ENCODE measurements at places on chromosomes 4 and X. TPM values are rescaled to one million over a fixed set of nuclear protein-coding genes. Genes with fewer than 3 reads are reported as not detected.

Gene REPS2
- 4.4 TPM for total RNA-seq

Gene PI4K2B
- total RNA-seq, result 45.1 TPM

Gene GPM6B
- 1.3 TPM for total RNA-seq

Gene TSPAN7
- 12.0 TPM for total RNA-seq

Gene PAGE2
- total RNA-seq, result not detected

Gene LPAR4
- 1.2 TPM for total RNA-seq

Gene CXCL13
- total RNA-seq, result not detected

Gene EFHC2
- total RNA-seq, result 0.07 TPM

Gene CUL4B
- 230 TPM for total RNA-seq

Gene RAP2C
- total RNA-seq, result 35.1 TPM

Gene IL21
- total RNA-seq, result not detected

Gene MND1
- total RNA-seq, result 5.2 TPM

Gene JCHAIN
- not detected for total RNA-seq

Gene DCAF16
- total RNA-seq, result 27.4 TPM

Gene CD38
- under 0.01 TPM for total RNA-seq

Gene ANXA3
- total RNA-seq, result 132 TPM

Gene TAF7L
- 2.4 TPM for total RNA-seq

Gene LRAT
- total RNA-seq, result not detected

Gene FAAH2
- 0.66 TPM for total RNA-seq

Gene CFAP99
- not detected for total RNA-seq

Gene TCEAL6
- not detected for total RNA-seq

Gene TMEM156
- 1.0 TPM for total RNA-seq

Gene SPANXB1
- not detected for total RNA-seq

Gene SSX1
- not detected for total RNA-seq

Gene USP9X
- total RNA-seq, result 174 TPM

Gene ESX1
- total RNA-seq, result not detected

Gene NAP1L3
- total RNA-seq, result 1.2 TPM

Gene ATP10D
- total RNA-seq, result 24.1 TPM

Gene FGFBP1
- not detected for total RNA-seq

Gene CXCL8
- 243 TPM for total RNA-seq

Gene SLC10A4
- total RNA-seq, result 0.27 TPM

Gene PDK3
- 11.6 TPM for total RNA-seq

Gene RAB41
- not detected for total RNA-seq

Gene PLP2
- total RNA-seq, result 83.6 TPM

Gene TLR3
- total RNA-seq, result 7.5 TPM

Gene FAT1
- 2.0 TPM for total RNA-seq

Gene AASDH
- total RNA-seq, result 20.3 TPM

Gene BEND2
- total RNA-seq, result not detected

Gene IGFBP7
- total RNA-seq, result 201 TPM

Gene AKAP4
- total RNA-seq, result not detected

Gene CDX4
- not detected for total RNA-seq

Gene SORCS2
- not detected for total RNA-seq

Gene PRDM5
- total RNA-seq, result 10.1 TPM

Gene ITIH6
- total RNA-seq, result not detected

Gene STK26
- 2.5 TPM for total RNA-seq

Gene SPACA5
- not detected for total RNA-seq

Gene DCAF8L2
- 0.07 TPM for total RNA-seq

Gene HCFC1
- 56.9 TPM for total RNA-seq

Gene ANOS1
- 2.3 TPM for total RNA-seq

Gene COL4A5
- total RNA-seq, result 9.3 TPM

Gene ADGRG4
- under 0.01 TPM for total RNA-seq

Gene POLN
- total RNA-seq, result 5.6 TPM
